ENCODE measurements at places on chromosomes 11 and 22.

GRCh38 chr22:22169923-22170322, 74.7 kb upstream of the VPREB1 start:
- no peak for DNase-seq

GRCh38 chr11:76807206-76807875, 24.2 kb downstream of the TSKU start:
- peak; percentile 83 for DNase-seq

GRCh38 chr11:118640332-118641154, 33.1 kb downstream of the PHLDB1 start:
- DNase-seq, result peak; percentile 52

DNA sequence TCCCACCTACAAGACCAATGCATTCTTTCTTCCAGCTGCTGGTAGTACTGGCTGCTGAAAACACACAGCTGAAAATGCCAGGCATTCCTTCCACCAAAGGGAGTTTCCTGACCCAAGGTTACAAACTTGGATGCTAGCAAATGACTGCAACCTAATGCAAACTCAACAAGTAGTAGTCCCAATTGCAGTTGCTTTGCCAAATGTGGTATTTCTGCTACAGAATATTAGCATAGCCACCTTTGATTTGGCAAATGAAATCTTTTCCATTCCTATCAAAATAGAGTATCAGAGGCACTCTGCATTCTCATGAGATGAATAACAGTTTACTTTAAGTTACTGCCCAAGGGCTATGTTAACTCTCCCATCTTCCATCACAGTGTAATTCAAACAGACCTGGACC, 172.0 kb upstream of the ARHGAP42 start:
- no peak for DNase-seq

DNA sequence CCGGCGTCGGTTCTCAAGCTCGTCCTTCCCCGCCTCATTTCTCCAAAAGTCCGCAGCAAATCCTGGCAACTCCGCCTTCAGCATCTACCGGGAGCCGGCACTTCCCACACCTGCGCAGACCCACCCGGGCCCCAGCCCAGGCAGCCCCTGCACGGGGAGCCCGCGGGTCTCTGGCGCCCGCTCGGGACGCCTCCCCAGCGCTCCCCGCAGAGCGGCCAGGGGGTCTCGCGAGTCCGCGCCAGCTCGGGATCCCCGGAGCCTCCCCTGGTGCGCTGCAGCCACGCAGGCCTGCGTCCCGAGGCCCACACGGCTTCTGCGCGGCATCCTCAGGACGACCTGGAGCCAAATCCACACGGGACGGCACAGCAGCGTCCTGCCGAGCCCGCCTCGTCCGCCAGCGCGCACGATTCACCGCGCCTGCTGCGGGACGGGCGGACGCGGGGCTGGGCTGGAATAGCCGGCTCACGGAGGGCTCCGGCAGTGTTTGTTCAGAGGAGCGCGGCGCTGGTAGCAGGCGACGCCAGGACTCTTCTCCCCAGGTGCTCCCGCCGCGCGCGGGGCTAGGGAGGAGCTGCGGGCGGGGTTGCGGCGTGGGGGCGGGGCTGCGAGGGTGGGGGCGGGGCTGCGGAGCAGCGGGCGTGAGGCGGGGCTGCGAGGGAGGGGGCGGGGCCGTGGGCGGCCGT, 816 bp upstream of the PHRF1 start:
- no peak for DNase-seq

GRCh38 chr11:19938169-19938856, 222.0 kb downstream of the DBX1 start:
- DNase-seq, result peak; percentile 77

DNA sequence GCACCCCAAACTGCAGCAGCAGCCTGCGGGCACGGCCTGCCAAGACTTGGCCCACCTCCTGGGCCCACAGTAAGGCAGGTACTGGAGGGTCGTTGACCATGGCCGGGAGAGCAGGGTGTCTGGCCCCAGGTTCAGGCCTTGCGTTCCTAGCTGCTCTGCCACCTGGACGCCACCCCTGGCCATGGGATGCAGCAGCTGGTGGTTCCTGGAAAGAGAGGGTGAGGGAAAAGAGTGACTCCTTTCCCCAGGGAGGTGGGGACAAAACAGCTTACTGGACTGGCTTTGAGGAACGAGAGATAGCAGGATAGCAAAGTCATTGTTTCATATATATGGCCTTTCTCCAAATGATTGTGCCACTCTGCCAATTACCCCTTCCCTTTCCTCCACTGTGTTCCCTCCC, 1.8 kb downstream of the BSCL2 start:
- DNase-seq, result peak; percentile 65

DNA sequence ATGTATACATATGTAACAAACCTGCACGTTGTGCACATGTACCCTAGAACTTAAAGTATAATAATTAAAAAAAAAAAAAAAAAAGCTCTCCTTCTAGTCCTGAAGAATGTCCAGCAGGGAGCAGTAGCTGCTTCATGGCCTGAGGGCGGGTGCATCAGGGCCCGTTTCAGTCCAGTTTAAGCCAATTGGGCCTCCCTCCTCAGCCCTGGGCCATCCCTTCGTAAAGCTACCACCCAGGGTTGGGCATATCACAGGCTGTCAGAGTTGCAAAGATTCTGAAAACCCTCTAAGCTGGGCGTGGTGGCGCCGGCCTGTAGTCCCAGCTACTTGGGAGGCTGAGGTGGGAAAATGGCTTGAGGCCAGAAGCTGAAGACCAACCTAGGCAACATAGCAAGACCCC, 5.4 kb downstream of the TMPRSS13 start:
- DNase-seq, result no peak

- no peak for DNase-seq
Measured at GRCh38 chr22:33886696-33887095, 33.6 kb downstream of the LARGE1 start.

DNA sequence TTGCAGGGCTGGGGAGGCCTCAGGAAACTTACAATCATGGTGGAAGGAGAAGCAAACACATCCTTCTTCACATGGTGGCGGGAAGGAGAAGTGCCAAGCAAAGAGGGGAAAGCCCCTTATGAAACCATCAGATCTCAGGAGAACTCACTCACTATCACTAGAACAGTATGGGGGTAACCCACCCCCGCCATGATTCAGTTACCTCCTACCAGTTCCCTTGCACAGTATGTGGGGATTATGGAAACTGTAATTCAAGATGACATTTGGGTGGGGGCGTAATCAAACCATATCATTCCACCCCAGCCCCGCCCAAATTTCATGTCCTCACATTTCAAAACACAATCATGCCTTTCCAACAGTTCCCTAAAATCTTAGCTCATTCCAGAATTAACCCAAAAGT, 16.2 kb downstream of the IMMP1L start:
- no peak for DNase-seq

GRCh38 chr11:73950869-73951710, at the start of gene DNAJB13:
Gene DNAJB13, plus strand, starts transcription at chr11:73951026. Its CDS starts 44 bp downstream, at chr11:73951070.
- peak; percentile 72 for DNase-seq

GRCh38 chr11:114053406-114053805, 6.1 kb upstream of the ZBTB16 start:
- DNase-seq, result no peak

GRCh38 chr11:27423125-27423524, 49.5 kb downstream of the LGR4 start:
- DNase-seq, result no peak

DNA sequence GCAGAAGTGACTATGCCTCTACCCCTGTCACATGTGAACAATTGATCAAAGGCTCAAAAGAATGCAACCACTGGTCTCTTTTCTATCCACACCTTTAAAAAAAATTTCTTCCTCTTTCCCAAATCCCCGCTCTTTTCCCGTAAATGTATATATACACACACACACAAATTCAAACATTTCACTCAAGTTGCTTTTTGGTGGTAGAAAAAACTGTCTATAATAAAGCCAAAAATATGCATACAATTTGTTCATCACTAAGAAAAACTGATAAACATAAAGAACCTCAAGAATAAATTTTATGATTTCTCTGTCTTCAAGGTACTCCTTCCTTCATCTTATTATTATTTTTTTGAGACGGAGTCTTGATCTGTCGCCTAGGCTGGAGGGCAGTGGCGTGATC, 5.6 kb downstream of the SMC1B start:
- no peak for DNase-seq

GRCh38 chr11:13329670-13330356, 52.2 kb downstream of the BMAL1 start:
- peak; percentile 71 for DNase-seq

DNA sequence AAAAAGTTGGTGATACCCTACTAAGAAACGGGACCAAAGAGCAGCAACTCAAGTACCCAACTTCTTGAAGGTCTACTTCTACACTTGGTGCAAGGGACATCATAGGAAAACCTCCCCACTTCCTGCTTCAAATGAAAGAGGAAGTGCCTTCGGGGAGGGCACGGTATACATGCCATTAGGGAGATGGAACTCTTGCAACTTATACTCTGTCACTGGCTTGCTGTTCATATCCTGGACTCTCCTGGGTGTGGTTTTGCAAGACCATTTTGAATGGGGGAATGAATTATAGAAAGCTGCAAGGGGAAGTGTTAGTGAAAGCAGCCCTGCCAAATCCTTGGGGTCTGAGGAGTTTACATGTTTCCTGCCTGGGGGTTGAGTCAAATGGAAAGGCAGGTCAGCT, 41.9 kb downstream of the CSNK2A3 start:
- DNase-seq, result no peak

GRCh38 chr11:126072801-126073594, 10.3 kb upstream of the CDON start:
- DNase-seq, result no peak

DNA sequence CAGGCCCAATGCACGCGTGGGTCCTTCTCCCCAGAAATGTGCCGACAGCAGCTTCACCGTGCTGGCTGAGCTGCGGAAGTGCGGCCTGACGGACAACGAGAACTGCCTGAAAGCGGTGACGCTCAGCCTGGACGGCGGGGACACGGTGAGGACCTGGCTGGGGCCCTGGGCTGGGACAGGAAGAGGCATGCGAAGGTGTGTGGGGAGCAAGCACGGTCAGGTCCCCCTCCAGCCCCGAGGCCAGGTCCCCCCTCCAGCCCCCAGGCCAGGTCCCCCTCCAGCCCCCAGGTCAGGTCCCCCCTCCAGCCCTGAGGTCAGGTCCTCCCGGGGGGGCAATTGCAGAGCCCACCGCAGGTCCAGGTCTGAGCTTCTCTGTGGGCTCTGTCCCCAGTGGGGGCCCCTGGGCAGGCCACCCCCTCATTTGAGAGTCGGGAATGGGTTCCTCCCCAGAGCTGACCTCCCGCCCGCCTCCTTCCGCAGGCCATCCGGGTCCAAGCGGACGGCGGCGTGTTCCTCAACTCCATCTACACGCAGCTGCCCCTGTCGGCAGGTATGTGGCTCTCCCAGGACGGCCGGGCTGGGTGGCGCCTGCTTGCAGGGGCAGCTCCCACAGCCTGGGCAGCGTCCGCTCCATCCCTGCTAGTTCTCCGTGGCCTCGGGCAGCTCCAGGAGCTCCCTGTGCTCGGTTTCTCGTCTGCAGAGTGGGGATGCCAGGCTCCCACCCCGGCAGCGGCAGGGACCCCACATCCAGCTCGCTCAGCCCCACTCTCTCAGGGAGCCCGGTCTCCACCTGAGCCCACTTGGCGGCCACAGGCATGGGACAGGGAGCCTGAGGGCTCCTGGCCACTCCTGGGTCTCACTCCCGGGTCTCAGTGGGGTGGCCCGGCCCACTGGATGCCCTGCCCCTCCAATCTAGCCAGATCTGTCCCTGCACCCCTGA, 7.9 kb downstream of the MUC5B start:
- peak; percentile 71 for DNase-seq

DNA sequence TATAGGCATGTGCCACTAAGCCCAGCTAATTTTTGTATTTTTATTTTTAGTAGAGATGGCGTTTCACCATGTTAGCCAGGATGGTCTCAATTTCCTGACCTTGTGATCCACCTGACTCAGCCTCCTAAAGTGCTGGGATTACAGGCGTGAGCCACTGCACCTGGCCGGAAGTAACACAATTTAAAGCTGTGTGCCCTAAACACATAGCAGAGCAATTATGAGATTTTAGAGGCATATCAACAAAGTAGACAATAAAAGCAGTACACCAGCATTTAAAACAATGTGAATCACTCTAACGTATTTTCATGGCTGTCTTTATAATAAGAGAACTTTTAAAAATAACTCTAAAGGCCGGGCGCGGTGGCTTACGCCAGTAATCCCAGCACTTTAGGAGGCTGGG, 42.4 kb downstream of the PRR14L start:
- no peak for DNase-seq

GRCh38 chr11:101035872-101036271, 93.7 kb downstream of the PGR start:
- no peak for DNase-seq

DNA sequence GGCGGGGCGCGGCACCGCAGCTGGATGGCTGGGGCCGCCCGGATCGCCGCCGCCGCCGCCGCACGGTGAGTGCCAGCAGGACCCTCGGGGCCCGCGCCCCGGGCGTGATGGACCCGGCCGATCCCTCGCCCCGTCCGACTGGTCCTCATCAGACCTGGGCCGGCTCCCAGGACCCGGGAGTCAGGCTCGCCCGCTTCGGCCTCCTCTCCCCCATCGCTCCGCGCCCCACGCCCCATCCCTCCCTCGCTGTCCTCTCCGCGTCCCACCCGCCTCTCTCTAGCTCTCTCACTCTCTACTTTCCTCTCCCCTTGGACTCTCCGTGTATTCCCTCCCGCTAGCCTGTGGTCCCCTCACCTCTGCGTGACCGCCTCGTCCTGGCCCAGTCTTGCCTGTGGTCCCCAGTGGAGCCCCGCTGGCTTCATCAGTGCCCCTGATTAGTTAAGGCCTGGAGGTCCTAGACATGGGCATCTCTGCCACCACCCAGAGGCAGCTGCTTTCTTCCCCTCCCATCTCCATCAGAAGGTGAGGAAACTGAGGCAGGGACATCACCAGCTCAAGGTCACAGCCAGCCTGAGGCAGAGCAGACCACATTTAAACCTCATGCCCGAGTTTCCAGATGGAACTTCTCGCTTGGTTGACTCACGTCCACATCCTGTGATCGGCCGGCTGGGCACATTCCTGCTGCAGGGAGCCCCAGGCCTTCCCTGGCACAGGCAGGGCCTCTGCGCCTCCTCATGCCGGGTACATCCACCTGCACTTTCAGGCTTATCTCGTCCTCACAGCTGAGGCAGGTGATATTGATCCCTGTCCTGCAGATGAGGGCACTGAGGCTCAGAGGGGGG, 429 bp downstream of the SLC39A13 start:
- DNase-seq, result peak; percentile 81

GRCh38 chr11:1072116-1072820, 2.4 kb upstream of the MUC2 start:
- DNase-seq, result no peak
